Left lung (tissue), 14 donors: ENCODE measurements at places on chromosomes 1 and 21. TPM values are rescaled to one million over a fixed set of nuclear protein-coding genes. Genes with fewer than 3 reads are reported as not detected.

The CELA2B gene
- not detected for total RNA-seq

The RCSD1 gene
- total RNA-seq = 12.2 TPM

GRCh38 chr1:86953167-86953566, 38.7 kb downstream of the HS2ST1 start:
- no peak for DNase-seq

- no peak for DNase-seq
Observed at GRCh38 chr1:156276966-156277381, 5.7 kb downstream of the SMG5 start.

DNA sequence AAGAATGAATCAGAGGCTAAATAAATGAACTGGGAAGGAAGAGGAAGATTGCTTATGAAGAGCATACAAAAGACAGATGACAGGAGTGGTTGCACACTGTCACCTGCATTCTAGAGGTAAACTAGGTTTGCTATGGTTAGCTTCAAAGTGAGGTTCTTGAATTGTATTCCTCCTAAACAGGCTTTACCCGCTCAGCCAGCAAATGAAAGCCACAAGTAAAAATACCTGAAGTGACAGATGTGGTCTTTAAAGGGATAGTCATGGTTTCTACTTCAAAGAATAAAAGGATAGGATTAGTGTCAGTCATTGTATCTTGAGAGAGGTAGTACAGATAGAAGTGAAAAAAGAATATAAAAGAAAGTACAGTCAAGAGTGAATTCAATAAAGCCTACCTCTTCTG, 32.4 kb upstream of the PRDX6 start:
- DNase-seq = no peak

The SFN gene
- 192 TPM for total RNA-seq

The CACNA1S gene
- total RNA-seq = not detected

- no peak for DNase-seq
Observed at GRCh38 chr1:233372218-233373120, 44.9 kb downstream of the MAP3K21 start.

The PGLYRP3 gene
- total RNA-seq = not detected

DNA sequence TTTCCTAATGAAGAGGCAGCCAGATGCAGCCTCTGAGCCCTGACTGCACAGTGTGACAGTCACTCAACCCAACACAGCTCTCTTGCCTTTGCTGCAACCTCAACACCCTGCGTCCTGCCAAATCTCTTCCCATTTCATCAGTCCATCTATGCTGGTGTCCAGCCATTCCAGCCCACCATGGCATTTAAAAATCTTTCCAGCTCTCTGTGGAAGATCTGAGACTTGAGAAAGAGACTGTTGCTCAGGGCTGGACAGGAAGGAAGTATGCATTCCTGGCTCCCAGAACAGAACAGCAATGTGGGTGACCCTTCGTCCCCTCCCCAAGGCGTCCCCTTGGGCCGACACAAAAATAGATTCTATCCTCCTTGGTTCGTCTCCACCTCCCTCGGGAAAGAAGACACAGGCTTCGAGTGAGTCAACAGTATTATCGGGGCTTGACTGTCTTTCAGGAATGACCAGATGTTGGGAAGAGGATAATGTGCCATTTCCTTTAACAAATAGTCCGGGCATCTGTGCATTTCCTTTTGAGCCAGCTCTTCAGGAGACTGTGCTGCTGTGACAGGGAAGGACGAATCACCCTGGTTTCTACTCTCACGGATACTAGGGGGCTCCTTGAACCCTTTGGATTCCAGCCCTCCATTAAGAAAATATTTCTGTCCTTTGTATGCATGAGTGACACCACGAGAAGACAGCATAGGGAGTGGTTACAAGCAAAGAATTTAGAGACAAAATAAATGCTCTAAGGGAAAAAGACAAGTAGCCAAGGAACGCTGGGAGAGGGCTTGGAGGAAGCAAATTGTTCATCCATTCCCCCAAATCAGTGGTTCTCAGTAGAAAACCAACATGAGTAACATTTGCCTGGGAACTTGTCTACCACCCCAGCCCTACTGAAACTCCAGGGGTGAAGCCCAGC, 111.4 kb upstream of the CDC42BPA start:
- DNase-seq = no peak

DNA sequence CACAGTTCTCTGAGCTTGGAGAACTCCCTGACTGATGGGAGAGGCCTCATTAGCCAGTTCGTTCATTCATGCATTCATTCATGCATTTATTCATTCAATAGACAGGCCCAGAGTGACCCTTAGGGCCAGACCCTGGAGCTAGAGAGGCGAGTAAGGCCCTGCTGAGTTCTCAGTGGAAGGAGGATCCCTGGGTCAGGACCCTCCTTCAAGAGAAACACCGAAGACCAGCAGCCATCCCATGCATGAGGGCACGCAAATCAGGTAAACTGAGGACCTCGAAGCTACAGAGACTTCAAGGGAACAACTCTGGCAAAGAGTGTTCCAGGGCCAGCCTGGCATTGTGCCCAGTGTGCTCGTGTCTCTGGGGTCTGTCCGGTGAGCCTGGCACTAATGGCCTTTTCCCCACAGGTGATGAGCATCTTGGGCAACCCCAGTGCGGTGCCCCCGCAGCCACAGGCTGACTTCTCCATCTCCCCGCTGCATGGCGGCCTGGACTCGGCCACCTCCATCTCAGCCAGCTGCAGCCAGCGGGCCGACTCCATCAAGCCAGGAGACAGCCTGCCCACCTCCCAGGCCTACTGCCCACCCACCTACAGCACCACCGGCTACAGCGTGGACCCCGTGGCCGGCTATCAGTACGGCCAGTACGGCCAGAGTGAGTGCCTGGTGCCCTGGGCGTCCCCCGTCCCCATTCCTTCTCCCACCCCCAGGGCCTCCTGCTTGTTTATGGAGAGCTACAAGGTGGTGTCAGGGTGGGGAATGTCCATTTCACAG, 104.8 kb downstream of the PAX7 start:
- DNase-seq = no peak

- no peak for DNase-seq
Observed at GRCh38 chr1:229480495-229480894, 27.6 kb downstream of the NUP133 start.

- DNase-seq = no peak
Observed at GRCh38 chr1:168497376-168497950, 46.3 kb downstream of the XCL2 start.

GRCh38 chr1:195520757-195521156, 1087.5 kb downstream of the KCNT2 start:
- DNase-seq = no peak

The CELA3B gene
- not detected for total RNA-seq

The MROH7 gene
- 0.70 TPM for total RNA-seq

The OR2W3 gene
- total RNA-seq = not detected

DNA sequence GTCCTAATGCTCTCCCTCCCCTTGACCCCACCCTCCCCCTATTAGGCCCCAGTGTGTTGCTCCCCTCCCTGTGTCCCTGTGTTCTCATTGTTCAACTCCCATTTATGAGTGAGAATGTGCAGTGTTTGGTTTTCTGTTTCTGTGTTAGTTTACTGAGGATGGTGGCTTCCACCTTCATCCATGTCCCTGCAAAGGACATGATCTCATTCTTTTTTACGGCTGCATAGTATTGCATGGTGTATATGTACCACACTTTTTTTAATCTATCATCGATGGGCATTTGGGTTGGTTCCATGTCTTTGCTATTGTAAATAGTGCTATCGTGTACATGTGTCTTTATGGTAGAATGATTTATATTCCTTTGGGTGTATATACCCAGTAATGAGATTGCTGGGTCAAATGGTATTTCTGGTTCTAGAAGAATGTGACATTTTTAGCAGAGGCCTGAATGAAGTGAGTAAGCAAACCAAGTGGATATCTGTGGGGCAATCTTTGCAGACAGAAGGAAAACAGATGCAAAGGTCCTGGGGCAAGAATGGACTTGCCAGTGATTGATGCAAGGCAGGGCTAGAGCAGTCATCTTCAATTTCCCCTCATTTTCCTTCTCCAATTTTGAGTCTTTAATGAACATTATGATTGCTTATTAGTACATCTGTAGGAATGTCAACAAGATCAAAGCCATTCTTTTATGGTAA, 50.2 kb downstream of the UBE4B start:
- no peak for DNase-seq

- no peak for DNase-seq
Observed at GRCh38 chr1:76830373-76830772, 36.9 kb upstream of the ST6GALNAC5 start.

The UBXN10 gene
- 1.8 TPM for total RNA-seq

The RGS1 gene
- total RNA-seq = 7.9 TPM

- DNase-seq = no peak
Observed at GRCh38 chr1:209431813-209432442, 151.6 kb upstream of the CAMK1G start.

The C1orf94 gene
- total RNA-seq = not detected

DNA sequence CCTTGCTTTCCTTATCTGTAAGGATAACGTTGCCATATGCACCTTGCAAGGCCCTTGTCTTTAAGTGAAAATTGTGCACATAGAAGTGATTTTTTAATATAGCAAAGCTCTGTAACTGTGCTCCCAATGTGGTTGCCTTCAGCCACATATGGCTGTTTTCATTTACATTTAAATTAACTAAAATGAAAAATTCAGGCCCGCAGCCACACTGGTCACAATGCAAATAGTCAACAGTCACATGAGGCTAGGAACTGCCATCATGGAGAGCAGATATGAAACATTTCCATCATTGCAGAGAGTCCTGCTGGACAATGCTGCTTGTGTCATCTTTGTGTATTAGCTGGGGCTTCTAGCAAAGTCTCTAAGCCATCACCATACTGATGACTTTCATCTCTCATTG, 83.4 kb downstream of the PGBD5 start:
- DNase-seq = no peak
